CD4-positive, alpha-beta T cell (primary cell): ENCODE measurements at places on chromosomes 16 and 17. TPM values are rescaled to one million over a fixed set of nuclear protein-coding genes. Genes with fewer than 3 reads are reported as not detected.
A peak's percentile ranks its signal among the peaks of the same experiment; 100 is the strongest.

ADORA2B gene
- not detected for total RNA-seq

CCL16 gene
- not detected for total RNA-seq

- no peak for DNase-seq
Observed at GRCh38 chr17:63514477-63514876, 8.7 kb upstream of the KCNH6 start.

GRCh38 chr16:27718201-27719105 lies 168.5 kb downstream of the KATNIP start:
- DNase-seq = no peak

GRCh38 chr17:3935140-3935542 lies 18.9 kb upstream of the P2RX1 start:
- peak; percentile 61 for DNase-seq

- DNase-seq = no peak
Observed at GRCh38 chr17:73498886-73499554, 145.2 kb downstream of the SDK2 start.

DNA sequence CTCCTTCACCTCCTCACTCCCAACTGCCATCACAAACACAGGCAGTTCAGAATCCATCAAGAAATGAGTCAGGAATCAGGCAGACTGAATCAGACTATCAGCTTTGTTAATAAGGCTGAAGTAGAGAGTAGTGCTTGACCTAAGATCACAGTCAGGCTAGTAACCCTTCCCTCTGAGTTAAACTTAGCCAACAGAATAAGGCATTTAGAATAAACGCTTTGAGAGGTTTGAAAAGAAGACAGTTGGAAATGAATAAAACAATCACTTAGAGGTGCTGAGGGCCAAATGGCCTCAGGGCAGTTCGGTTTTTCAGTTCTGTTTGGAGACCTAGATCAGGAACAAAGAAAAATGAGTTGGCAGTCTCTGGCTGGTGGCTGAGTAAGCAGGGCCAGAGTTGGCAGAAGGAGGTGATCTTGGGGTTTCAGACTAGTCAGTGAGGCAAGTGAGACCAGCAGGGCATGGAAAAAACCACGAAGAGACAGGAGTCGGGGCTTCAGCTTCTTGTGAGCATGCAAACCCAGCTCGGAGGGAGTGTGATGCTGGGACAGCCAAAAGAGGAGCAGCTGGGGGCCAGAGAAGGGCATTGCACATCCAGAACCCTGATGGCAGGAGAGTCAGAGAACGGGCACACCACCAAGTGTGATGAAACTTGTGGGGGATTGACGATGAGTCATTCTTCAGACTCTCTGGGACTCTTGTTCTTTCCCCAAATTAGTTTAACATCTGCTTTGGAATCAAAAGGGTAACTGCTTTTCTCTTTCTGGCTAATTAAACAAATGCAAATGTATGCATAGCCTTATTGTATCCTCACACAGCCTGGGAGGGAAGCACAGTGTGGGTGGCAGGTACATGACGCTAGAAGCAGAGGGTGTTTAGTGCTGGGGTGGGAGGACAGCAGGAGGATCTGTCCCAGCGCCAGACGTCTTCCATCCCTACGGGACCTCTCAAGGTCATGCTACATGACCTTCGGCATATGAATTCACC lies 54.8 kb downstream of the SPECC1 start:
- DNase-seq = no peak
